ENCODE measurements at places on chromosomes 1 and 21.

GRCh38 chr1:13824626-13825025 is 124.6 kb downstream of the PRDM2 start:
- no peak for DNase-seq

- no peak for DNase-seq
These were observed 68.5 kb upstream of the ZBTB18 start for GRCh38 chr1:243982447-243983018.

DNA sequence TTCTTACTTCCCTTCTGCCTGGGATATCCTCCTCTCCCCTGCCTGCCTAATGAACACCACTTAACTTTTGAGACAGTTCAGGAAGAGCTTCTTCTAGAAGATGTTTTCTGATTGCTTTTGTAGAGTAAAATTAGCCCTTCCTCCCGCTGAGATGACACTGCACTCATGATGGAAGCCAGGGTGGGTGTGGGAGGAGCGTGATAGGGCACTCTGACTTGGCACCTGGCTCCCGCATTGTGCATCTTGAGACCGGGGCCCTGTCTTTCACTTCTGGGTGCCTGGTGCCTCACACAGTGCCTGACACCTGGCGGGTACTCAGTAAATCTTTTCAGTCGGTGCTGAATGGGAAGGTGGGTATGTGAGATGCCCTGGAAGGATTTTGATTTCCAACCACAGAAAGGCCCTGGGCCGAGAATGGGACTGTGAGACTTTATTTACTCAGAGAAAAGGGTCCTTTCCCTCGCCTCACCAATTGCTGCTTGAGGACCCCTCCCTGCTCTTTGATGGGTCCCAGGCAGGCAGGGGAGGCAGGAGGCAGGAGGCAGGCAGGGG is 6.8 kb downstream of the THEM5 start:
- DNase-seq = no peak

DNA sequence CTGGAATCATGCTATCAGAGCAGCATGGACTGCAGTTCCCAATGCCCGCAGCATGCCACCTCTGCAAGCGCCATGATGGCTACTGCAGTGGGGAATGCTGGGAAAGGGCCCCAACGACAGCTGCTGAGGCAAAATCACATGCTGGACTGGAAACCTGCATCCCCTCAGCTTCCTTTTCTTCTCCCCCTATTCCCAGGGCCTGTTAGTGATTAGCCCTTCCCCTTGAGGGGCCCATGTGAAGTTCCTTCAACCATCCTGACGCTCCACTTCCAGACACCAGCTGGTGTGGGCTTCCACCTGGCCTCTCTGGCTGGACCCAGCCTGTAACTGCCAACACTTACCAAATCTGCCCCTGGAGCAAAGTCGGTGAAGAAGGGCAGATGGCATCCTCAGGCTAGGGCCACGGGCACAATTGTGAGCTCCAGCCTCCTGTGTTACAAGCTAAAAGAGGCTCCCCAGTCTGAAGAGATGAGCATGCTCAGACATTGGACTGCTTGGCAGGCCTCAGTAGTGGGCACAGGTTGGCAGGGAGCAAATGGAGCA is 22.1 kb upstream of the SDC3 start:
- no peak for DNase-seq

DNA sequence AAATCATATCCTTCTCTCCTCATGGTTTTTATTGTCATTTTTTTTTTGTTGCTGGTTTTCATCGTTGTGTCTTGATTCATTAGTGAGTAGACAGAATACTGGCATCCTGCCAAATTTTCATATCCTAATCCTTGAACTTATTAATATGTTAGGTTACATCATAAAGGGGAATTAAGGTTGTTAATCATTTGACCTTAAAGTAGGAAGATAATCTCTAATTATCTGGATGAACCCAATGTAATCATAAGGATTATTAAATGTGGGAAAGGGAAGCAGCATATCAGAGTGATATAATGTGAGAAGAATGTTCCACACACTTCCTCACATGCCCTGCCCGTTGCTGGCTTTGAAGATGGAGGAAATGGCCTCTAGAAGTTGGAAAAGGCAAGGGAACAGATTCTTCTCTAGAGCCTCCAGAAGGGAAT is 299.7 kb downstream of the HMCN1 start:
- DNase-seq = no peak

DNA sequence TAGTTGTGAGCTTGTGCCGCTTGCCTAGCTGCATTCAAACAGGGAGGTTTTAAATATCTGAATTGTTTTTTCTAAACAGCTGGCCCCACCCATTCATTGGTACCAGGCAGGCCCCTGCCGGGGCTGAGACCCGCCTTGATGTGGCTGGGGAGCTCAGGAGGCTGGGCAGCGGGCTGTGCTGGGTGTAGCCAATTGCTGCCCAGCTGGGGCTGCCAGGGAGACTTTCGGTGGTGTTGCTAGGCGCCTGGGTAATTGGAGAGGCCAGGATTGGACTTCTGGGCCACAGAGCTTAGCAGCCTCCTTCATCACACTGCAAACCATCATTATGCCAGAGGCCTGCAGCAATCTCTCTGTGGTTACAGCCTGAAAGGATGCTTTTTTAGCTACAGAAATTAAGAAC is 12.2 kb downstream of the RHBDL2 start:
- no peak for DNase-seq

- DNase-seq = no peak
These were observed 26.6 kb upstream of the EXO1 start for GRCh38 chr1:241821363-241821762.
